ENCODE measurements at places on chromosomes 1 and 21.

GRCh38 chr21:29245104-29245643, 53.5 kb upstream of the BACH1 start:
- no peak for DNase-seq

DNA sequence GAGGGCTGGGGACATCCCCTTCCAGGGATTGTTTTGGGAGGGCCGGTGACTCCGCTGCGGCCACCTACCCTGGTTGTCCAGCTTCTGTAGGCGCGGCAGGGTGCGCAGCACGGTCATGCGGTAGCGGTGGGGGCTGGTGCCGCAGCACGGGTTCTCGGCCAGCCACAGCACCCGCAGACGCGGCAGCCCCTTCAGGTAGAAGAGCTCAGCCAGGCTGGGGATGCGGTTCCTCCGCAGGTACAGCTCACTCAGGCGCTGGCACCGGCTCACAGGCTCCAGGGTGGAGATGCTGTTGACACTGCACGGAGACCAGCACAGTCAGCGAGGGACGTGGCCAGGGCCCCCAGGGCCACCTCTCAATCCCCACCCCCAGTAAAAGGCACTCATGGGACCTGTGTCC, 6.2 kb downstream of the CFAP410 start:
- DNase-seq: no peak

- no peak for DNase-seq
Measured at GRCh38 chr1:53274541-53275185, 36.3 kb upstream of the MAGOH start.

DNA sequence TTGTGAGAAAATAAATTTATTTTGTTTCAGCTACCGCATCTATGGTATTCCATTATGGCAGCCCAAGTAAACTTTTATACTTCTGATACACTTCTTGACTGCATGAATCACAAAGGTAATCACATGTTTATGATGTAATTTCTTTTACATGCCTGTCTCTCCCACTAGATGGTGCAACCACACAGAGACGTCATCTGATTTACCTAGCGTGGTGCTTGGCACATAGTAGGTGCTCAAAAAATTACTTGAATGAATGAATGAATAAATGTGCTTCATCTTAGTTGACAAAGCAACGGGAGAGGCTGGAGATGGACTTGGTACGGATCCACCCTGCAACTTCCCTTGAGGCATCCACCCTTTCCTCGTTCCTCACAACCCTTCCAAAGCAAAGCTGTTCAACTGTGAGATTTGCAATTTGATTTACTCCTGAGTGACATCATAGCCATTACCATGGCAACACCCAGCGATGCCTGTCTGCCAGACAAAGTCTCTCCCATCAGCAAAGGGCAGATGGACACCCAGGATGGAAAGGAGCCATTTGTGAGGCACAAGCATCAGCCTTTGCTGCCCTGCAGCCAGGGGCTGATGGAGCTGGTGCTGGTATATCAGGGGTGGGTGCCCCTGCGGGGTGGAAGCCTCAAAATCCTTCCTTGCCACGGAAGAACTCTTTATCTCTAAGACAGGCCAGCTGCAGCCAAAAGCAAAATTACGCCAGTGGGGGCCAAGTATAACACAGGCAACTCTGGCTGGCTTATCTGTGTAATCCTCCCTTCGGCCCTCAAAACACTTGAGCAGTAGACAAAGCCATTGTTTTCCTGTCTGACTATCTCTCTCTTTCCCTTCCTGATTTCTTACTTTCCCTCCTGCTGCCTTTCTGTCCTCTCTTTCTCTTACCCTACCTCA, 18.9 kb upstream of the VWA5B1 start:
- DNase-seq: no peak

- DNase-seq: no peak
Measured at GRCh38 chr1:222457513-222457912, 90.4 kb downstream of the HHIPL2 start.

- DNase-seq: no peak
Measured at GRCh38 chr1:164180824-164181223, 378.2 kb upstream of the PBX1 start.

DNA sequence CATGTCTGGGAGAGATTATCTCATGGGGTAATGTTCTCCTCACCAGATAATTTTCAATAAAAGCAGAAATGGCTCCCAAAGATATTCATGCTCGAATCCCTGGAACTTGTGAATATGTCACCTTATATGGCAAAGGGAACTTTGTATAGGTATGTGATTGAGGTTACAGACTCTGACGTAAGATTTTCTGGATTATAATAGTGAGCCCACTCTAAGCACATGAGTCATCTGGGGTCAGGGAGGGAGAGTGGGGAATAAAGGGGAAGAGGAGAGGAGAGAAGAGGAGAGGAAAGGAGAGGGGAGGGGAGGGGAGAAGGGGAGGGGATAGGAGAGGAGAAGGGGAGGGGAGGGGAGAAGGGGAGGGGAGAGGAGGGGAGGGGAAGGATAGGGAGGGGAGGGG, 1193.9 kb downstream of the PLA2G4A start:
- DNase-seq: no peak

GRCh38 chr21:29219165-29219770, 79.5 kb upstream of the BACH1 start:
- DNase-seq: no peak

DNA sequence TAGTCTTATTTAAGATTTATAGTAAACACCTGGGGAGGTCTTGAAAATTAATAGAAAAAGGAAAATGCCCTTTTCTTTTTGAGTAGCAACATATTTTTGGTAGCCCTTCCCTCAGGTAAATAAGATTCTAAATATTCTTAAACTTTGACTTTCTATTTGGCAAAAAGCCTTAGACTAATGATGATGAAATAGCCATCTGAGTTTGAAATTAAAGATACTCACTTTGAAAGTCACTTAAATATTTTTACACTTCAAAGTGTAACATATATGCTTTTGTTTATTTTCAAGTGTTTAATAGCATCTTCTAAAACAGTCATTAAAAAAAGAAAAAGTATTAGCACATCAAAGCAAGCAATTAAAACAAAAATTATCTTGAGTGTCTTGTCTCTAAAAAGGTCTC, 135.1 kb downstream of the NEK7 start:
- DNase-seq: no peak

- DNase-seq: no peak
Measured at GRCh38 chr1:169724168-169724567, 9.7 kb downstream of the SELE start.

DNA sequence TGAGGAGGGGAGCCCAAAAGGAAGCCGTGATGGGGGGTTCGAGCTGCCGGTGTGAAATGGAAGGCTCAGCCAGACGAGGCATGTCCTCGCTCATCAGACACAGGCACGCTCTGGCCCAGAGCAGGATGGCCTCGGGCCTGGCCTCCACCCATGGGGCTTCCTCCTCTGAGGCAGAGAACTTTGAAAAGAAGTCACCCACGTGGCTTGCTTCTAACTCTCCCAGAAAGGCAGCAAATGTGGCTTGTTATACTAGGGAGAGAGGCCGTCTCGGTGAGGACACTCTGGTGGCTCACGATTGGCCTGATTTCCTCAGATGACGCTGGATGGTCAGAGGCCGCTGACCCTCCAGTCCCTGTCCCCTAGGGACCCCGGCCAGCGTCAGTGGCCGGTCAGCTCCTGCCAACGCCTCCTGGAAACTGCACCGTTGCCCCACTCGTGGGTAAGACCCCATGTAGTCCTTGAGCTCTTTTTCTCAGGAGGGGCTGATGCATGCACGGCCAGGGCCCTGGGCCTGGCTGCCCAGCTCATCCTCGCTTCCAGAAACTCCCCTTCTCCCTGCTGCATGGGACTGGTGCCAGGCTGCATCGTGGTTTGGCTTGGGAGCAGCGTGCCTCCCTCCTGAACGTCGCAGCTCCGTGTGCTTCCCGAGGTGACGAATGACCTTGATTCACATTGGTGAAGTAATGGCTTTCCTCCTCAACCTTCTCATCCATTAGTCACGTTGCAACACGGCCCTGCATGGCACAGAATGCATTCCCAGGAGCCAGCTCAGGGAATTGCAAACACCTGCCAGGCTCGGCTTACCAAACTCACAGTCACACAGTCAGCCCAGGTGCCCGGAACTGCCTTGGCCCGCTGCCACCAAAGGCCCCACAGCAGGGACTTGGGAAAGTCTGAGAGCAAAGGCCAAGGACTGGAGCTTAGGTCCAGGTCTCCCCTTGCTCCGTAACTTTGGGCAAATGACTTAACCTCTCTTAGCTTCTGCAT, 58.8 kb downstream of the TOMM20 start:
- no peak for DNase-seq

DNA sequence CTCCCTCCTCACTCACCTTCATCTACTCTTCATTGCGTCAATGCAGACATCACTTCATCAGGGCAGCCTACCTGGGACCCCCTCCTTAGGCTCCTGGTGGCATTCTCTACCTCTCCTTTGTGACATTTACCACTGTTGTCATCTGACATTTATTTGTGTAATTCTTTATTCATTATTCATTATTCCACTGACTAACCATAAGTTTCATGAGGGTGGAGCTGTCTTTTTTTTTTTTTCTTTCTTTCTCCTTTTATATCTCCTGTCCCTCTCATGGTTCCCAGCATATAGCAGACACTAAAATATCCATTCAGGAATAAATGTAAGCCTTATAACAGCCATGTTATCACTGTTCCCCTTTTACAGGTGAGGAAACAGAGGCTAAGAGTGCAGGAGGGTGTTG, 126.8 kb downstream of the KAZN start:
- no peak for DNase-seq

GRCh38 chr1:54808443-54809207, 7.5 kb upstream of the TTC22 start:
- no peak for DNase-seq

DNA sequence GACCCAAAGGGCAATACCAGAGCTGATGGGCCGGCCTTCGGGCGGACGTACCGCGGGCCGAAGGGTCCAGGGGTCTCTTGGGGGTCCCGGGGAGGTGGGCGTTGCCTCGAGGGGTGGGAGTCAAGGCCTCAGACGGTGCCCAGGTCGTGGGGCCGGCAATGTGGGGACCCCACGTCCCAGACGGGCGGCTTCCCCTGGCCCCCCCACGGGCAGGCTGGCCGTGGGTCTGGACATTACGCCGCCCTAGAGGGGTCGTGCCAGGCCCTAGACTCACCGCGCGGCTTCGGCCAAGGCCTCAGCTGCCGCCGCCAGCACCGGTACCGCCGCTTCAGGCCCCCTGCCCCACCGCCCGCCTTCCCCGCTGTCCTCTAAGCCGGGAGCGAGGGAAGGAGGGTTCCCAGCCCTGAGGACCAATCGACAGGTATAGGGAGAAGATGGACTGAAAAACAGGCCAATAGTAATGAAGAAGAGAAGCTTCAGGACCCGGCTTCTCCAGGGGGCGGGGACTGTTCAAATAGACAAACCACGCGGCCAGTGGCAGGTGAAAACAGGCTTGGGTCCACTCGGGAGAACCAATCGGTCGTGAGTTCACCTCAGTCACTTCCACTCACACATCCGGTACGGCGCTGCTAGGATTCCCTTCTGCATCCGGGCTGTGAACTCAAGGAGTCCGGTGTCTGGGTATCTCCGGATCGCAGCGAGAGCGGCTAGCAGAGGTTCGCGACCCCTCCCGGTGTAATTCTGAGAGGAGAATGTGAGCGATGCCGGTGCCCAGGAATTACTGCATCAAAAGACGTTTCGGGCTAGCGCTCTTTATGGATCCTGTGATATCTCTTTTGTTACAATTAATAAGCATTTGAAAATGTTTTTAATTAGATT, at the start of gene MTOR:
MTOR (minus strand) TSS at position 381 of the 879 bp plus-strand sequence. CDS start 3,142 bp downstream, outside the sequence.
- peak; percentile 99 for DNase-seq

DNA sequence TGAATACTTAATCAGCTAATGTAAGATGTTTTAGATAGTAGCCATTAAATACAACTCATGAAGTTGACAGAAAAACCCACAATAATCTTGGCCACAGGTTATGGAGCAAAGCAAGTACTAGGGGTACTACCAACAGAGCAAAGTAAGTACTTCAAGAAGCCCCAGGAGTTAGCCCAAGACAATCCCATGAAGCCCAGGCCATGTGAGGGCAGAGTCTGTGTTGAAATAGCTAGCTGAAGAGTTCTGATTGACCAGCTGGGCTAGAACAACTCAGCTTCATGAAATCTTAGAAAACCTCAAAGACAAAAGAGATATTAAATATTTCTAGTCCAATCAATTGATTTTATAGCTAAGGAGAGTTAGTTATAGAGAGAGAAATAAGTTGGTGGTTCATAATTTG, 212.9 kb upstream of the HOOK1 start:
- DNase-seq: no peak

GRCh38 chr1:247347477-247348222, 16.0 kb upstream of the ZNF496 start:
- DNase-seq: no peak

DNA sequence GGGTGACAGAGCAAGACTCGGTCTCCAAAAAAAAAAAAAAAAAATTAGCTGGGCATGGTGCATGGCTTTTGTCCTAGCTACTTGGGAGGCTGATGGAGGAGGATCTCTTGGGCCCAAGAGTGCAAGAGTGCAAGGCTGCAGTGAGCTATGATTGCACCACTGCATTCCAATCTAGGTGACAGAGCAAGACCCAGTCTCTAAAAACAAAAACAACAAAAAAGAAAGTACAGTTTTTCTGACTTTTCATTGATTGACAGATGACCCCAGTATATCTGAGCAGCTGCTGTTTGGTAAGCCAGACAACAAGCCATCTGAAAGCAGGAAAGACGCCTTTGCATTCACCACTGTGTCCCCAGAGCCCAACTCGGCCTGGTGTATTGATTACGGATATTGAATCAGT, 10.9 kb upstream of the DPT start:
- DNase-seq: no peak

DNA sequence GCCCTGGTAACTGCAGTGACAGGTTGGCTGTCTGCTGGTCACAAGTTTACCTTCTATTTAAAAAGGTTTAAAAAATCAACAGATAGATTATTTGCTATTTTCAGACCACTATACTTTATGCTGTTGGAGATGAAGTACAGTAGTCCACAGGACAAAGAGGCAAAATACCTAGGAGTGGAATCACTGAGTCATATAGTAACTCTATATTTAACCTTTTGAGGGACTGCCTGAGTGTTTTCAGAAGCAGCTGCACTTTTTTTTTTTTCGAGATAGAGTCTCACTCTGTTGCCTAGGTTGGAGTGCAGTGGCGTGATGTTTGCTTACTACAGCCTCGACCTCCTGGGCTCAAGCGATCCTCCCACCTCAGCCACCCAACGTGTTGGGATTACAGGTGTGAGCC, 11.7 kb downstream of the CNIH4 start:
- no peak for DNase-seq

DNA sequence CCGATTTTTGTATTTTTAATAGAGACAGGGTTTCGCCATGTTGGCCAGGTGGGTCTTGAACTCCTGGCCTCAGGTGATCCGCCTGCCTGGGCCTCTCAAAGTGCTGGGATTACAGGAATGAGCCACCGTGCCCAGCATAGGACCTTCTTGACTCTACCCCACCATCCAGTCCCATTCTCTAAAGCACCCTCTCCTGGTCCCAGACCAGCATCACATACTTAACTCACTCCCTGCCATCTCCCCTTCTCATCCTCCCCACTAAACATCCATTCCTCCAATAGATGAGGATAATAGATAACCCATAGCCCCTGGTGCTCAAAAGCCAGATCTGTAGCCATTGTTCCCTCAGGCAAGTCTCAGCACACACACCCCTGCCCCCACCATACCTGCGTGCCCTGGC, 2.1 kb downstream of the ENTREP3 start:
- DNase-seq: no peak

- DNase-seq: no peak
Measured at GRCh38 chr1:49351768-49352167, 575.1 kb upstream of the BEND5 start.

GRCh38 chr1:155968670-155969069, 9.7 kb downstream of the ARHGEF2 start:
- no peak for DNase-seq

All from germinal center (tissue), 1 donor.